ENCODE measurements at places on chromosomes 6 and 20. TPM values are rescaled to one million over a fixed set of nuclear protein-coding genes. Genes with fewer than 3 reads are reported as not detected.

- DNase-seq: no peak
- H3K4me1 ChIP-seq: no peaks in the 10 kb centered on the region
- H3K4me3 ChIP-seq: no peak overlapping the region
Measured at GRCh38 chr6:42702200-42702599, 20.2 kb downstream of the PRPH2 start.

GRCh38 chr6:136410201-136411024 lies 120.8 kb upstream of the BCLAF1 start:
- H3K36me3 ChIP-seq: no peaks in the 10 kb centered on the region
- peaks cover 10% of the 10 kb centered on the region for H3K4me1 ChIP-seq
- no peaks in the 10 kb centered on the region for H3K27me3 ChIP-seq
- H3K4me3 ChIP-seq: no peak overlapping the region
- no peak overlapping the region for H3K27ac ChIP-seq
- no peak for DNase-seq

GRCh38 chr6:90610301-90610750 lies 23.5 kb upstream of the MAP3K7 start:
- peaks cover 14% of the 10 kb centered on the region for H3K4me1 ChIP-seq
- H3K27me3 ChIP-seq: peaks cover 62% of the 10 kb centered on the region
- no peak overlapping the region for H3K27ac ChIP-seq
- peak; percentile 37 for DNase-seq
- peak overlapping the region; percentile 57 for H3K4me3 ChIP-seq

Gene TPBG
- 7.3 TPM for total RNA-seq

Gene SPDEF
- total RNA-seq: 9.9 TPM

DNA sequence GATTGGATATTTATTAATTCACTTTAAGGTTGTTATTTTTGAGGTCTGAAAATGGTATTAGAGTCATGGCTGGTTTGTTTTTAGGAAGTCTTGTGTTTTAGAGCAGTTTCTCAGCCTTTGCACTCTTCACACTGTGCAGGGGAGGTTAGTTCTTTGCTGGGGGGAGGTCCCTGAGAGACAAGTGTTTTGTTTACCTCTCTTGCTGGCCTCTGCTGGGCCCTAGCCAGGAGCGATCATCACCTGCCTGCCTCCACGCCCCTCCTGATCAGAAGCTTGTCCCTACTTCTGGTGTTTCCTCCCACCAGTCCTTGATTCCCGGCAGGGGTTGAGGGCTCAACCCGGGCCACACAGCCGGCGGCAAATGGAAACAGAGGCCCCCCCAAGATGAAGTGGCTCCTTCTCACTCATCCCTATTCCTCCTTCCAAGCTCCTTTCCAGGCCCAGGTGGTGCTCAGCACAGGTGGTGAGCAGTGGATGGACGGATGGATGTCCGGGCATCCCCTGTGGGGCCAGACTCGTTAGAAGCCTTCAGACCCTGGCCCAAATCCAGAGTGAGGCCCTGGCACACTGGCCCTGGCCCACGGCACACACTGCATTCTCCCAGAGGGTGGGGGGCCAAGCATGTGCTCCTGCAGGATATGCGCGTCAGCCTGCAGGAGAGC lies 51.3 kb downstream of the GRM4 start:
- no peak overlapping the region for H3K27ac ChIP-seq
- no peaks in the 10 kb centered on the region for H3K4me1 ChIP-seq
- no peaks in the 10 kb centered on the region for H3K36me3 ChIP-seq
- no peak for DNase-seq

DNA sequence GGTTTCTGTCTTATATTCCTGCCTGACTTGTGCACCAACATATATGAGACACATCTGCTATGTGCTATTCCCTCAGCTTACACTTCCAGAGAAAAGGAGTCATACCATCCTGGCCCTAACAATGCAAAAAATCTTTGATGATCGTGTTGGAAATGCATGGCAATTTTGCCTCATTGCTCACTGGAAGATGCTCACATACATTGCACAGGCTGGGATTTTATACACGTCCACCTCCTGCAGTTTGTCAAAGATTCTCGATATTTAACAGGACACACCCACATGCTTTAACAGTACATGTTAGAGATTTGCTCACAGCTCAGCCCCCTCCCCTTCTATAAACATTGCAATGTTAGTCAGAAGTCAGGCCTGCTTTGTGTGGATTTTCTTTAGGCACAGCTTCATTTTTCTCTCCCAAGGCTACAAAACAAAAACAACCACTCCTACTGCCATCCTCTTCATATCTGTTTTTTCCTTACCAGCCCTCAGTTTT lies 66.1 kb downstream of the ADGB start:
- H3K4me1 ChIP-seq: no peaks in the 10 kb centered on the region
- H3K4me3 ChIP-seq: no peak overlapping the region
- H3K27ac ChIP-seq: no peak overlapping the region
- no peaks in the 10 kb centered on the region for H3K27me3 ChIP-seq

Gene HLA-G
- not detected for total RNA-seq

DNA sequence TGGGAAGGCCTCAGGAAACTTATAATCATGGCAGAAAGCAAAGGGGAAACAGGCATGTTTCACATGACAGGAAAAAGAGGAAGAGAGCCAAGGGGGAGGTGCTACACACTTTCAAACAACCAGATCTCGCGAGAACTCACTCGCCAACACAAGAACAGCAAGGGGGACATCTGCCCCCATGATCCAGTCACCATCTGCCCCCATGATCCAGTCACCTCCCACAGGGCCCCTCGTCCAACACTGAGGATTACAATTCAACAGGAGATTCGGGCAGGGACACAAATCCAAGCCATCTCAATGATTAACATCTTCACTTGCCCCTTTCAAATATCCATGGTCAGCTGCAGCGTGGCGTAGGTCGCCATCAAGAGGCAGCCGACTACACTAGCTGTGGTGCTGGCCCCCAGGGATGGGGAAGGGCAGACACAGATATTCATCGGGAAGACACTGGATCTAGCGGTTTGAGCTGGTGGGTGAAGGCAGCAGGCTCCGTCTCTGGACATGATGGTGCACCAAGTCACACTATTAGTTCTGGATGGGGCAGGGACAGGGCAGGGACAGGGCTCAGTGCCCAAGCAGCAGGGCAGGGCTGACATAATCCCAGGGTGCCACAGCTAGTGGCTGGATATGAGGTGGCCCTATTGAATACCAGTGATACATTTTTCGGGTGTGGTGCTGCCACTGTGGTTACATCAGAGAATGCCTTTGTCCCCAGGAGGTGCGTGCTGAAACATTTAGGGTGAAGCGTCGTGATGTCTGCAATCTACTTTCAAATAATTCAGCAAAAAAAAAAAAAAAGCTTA lies 31.6 kb downstream of the TUBB2B start:
- H3K27me3 ChIP-seq: no peaks in the 10 kb centered on the region
- H3K36me3 ChIP-seq: no peaks in the 10 kb centered on the region
- no peak for DNase-seq
- H3K4me3 ChIP-seq: no peak overlapping the region

DNA sequence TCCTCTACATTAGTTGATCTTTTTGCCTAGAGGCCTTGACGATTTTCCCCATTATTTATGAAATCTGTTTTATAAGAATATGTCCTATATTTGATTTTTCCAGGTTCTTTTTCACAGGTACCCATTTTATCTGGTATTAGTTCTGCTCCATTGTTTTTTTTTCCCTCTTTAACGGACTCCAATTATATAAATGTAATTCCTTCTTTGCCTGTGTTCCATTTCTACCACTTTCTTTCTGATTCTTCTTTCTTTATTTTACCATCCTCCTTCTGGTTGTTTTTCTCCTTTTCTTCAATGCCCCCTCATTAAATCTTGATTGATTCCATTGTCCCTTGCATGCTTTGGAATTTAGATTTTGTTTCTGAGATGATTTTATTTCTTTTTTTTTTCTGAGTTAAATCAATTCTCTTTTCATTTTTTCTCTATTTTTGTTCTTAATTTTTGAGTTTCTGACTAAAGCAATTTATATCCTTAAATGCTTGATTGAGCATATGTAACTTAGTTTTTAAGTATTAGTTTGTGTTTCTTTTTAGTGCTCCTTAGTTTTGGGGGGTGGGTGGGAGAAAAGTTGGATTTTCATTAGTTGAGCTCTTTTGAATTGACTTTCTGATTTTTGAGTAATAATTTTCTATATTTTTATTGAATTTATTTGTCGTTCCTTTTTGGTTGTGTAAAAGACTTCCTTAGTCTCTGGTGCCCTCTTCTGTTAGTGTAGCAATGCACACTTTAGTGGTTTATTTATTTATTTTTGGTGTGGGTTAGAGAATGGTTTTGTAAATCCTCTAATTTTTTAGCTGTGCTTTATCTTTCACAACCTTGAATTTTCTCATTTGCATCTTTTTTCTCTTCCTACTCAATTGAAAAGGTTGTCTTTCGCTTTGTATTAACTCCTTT lies 140.8 kb downstream of the FARS2 start:
- no peak for DNase-seq
- no peak overlapping the region for H3K27ac ChIP-seq
- no peaks in the 10 kb centered on the region for H3K27me3 ChIP-seq
- H3K4me3 ChIP-seq: no peak overlapping the region
